Uterus (tissue), 4 donors: ENCODE measurements at places on chromosomes 1 and 21. TPM values are rescaled to one million over a fixed set of nuclear protein-coding genes. Genes with fewer than 3 reads are reported as not detected.

KCNJ9 gene
- not detected for total RNA-seq

DNA sequence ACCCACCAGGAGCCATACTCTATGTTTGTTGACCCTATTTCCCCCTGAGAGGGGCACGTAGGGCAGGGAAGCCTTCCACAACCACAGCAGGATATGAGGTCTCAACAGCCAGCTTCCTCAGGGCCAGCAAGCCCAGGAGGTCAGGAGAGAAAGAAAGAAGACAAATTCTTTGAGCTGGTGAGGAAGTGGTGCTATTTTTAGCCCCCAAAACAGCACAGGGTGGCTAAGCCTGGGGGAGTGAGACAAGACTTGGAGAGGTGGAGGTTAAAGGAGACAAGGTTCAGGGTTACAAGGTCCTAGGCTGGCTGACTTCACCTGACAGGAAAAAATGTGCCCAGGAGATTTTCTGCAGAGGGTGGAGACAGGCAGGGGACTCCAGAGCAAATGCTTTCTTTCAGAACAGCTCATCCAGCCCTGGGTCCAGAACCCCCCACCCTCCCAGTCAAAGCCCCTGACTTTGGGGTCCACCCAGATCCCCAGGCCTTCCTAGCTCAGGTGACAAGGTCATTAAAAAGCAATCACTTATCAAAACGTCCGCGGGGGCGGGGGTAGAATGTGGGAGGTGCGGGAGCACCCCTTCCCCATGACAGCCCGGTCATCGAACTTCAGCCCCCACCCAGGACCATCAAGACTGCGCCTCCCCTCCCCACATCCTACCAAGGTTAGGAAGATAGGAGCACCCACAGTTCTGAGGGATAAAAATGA, 1.3 kb downstream of the SV2A start:
- no peaks in the 10 kb centered on the region for H3K36me3 ChIP-seq
- peak overlapping the region; percentile 67 for H3K27ac ChIP-seq
- no peak for DNase-seq

- no peak overlapping the region for H3K4me3 ChIP-seq
- DNase-seq = no peak
- no peaks in the 10 kb centered on the region for H3K27me3 ChIP-seq
Measured at GRCh38 chr21:27108701-27109100, 141.8 kb upstream of the ADAMTS5 start.

NUF2 gene
- not detected for total RNA-seq

- H3K4me1 ChIP-seq = no peaks in the 10 kb centered on the region
- H3K36me3 ChIP-seq = no peaks in the 10 kb centered on the region
- H3K4me3 ChIP-seq = no peak overlapping the region
- H3K27me3 ChIP-seq = no peaks in the 10 kb centered on the region
Measured at GRCh38 chr1:54758678-54759348, 5.5 kb downstream of the PARS2 start.

DNA sequence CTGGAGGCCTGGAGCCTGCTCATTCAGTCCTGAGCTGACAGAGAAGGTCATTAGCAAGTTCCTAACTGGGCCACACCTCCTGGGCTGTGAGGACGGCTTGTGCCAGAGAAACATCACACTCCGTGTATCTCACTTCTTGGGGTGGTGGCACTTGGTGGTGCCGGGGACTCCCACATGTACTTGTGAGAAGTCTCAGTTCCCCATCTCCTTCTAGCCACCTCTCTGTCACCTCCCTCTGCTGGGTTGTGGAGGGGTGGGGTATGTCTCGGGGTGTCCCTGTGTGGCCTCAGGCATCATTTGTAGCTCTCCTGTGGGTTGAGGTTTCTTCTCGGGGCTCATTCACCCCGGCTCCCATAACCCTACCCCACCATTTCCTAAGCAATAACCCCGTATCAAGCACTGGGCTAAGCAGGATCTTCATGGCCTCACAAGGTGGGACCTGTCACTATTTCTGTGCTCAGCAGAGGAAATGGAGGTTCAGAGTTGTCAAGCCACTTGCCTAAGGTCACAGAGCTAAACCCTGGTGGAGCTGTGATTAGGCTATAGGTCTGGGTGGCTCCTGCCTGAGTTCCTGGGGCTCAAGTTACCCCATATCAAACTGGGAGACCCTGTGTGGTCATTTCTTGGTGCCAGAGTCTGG, 62.5 kb downstream of the UBIAD1 start:
- no peaks in the 10 kb centered on the region for H3K4me1 ChIP-seq
- H3K27me3 ChIP-seq = no peaks in the 10 kb centered on the region
- H3K27ac ChIP-seq = no peak overlapping the region
- H3K36me3 ChIP-seq = no peaks in the 10 kb centered on the region
- no peak overlapping the region for H3K4me3 ChIP-seq
- DNase-seq = no peak

OPTC gene
- not detected for total RNA-seq

EPHA8 gene
- 0.07 TPM for total RNA-seq

GRCh38 chr1:170664828-170665612, 1.1 kb downstream of the PRRX1 start:
- H3K36me3 ChIP-seq = no peaks in the 10 kb centered on the region
- peak overlapping the region; percentile 88 for H3K4me3 ChIP-seq
- DNase-seq = peak; percentile 48
- H3K27ac ChIP-seq = peak overlapping the region; percentile 99
- no peaks in the 10 kb centered on the region for H3K4me1 ChIP-seq

DNA sequence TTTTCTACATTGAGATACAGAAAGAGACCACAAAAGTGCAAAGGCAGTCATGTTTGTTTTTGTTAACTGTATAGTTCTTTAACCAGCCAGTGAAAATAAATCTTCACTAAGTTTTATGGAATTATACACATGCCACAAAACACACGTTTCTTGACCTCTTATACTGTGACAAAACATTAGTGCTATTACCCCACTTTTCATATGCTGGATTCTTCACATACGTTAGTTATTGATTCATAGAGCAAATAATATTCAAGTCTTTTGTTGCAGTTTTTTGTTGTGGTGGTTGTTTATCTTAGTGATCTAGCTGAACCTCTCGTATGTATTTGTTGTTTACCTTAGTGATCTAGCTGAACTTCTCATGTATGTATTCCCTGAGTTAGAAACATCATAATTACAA, 28.0 kb downstream of the LYPLAL1 start:
- no peaks in the 10 kb centered on the region for H3K4me1 ChIP-seq
- no peaks in the 10 kb centered on the region for H3K27me3 ChIP-seq
- no peaks in the 10 kb centered on the region for H3K36me3 ChIP-seq
- H3K4me3 ChIP-seq = no peak overlapping the region

- no peaks in the 10 kb centered on the region for H3K36me3 ChIP-seq
- no peaks in the 10 kb centered on the region for H3K27me3 ChIP-seq
- no peak for DNase-seq
- H3K27ac ChIP-seq = no peak overlapping the region
- no peaks in the 10 kb centered on the region for H3K4me1 ChIP-seq
Measured at GRCh38 chr1:16117369-16117768, 38.5 kb downstream of the EPHA2 start.

ZNF695 gene
- not detected for total RNA-seq

AMPD1 gene
- 1.3 TPM for total RNA-seq

CFHR1 gene
- 0.41 TPM for total RNA-seq

DNA sequence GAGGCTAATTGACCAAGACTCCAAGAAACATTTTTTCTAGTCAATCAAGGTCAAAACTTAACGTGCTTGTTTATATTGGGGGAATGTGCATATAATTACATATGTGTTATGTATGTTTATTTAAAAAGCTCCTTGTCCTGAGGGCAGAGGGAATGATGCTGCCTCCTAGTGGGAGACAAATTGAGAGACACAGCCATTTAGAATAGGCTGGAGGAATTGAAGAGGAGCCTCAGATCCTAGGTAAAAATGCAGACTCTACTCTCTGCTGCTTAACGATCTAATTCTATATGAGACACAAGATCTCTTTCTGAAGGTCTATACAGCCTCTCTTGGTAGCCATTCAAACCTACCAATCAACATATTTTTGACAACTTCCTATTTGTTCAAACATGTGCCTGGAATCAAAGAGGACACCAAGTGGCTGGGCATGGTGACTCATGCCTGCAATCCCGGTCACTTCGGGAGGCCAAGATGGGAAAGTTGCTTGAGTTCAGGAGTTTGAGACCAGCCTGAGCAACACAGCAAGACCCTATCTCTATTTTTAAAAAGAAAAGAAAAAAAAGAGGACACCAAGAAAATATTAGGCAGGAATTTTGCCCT, 136.6 kb upstream of the ZNF648 start:
- H3K27me3 ChIP-seq = no peaks in the 10 kb centered on the region
- DNase-seq = no peak
- H3K4me1 ChIP-seq = no peaks in the 10 kb centered on the region
- no peaks in the 10 kb centered on the region for H3K36me3 ChIP-seq
- no peak overlapping the region for H3K4me3 ChIP-seq

- H3K4me3 ChIP-seq = no peak overlapping the region
- no peak overlapping the region for H3K27ac ChIP-seq
- H3K36me3 ChIP-seq = no peaks in the 10 kb centered on the region
- DNase-seq = no peak
Measured at GRCh38 chr1:36888811-36889477, 145.4 kb downstream of the GRIK3 start.

DNA sequence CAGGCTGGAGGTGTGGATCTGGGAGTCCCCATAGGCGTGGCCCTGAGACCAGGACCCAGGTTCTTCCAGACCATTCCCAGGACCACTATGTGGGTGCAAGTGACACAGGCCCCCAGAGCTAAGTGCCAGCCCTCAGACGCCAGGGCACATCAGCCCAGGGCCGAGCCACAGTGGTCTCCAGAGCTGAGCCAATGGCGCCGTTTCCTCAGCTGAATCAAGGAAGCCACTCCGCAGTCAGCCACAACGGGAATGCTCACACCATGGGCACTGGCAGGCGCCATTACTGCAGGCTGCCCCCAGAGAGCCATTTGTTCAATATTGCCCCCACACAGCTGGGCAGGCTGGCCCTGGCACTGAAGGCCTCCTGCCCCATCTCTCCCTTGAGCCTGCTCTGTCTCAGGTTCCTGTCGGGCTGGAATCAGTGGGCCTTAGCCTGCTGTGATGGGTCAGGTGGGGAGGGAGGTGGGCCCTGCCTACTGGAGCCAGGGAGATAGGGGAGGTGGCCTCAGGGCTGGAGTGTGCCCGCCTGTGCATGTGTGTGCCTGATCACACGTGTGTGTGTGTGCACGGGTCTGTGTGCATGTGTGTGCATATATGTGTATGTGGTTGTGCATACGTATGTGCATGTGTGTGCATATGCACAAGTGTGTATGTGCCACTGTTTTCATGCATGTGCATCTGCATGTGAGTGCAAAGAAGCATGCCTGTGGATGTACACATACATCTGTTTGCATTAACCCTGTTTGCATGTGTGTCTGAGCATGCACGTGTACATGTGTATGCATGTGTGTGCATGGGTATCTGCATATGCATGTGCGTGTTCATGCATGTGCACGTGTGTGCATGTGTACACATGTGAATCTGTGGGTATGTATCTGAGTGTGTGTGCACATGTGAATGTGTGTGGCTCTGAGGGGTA, 6.1 kb downstream of the GJC2 start:
- no peaks in the 10 kb centered on the region for H3K27me3 ChIP-seq
- DNase-seq = no peak
- H3K36me3 ChIP-seq = no peaks in the 10 kb centered on the region
- H3K27ac ChIP-seq = no peak overlapping the region
- H3K4me1 ChIP-seq = peaks cover 10% of the 10 kb centered on the region
- no peak overlapping the region for H3K4me3 ChIP-seq

DNA sequence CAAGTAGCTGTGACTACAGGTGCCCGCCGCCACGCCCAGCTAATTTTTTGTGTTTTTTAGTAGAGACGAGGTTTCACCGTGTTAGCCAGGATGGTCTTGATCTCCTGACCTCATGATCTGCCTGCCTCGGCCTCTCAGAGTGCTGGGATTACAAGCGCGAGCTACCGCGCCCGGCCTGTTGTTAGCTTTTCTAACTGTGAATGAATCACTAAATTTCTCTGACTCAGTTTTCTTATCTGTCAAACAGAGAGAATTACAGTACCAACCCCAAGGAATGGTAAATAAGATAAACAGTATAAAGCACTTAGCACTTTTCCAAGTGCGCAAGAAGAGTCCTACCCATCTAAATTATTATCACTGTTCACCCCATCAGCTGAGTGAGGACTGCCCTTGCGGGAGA, 193.6 kb downstream of the VAV3 start:
- H3K4me3 ChIP-seq = no peak overlapping the region
- H3K36me3 ChIP-seq = no peaks in the 10 kb centered on the region
- H3K27ac ChIP-seq = no peak overlapping the region
- no peaks in the 10 kb centered on the region for H3K4me1 ChIP-seq

- H3K27ac ChIP-seq = no peak overlapping the region
- no peak overlapping the region for H3K4me3 ChIP-seq
- no peak for DNase-seq
- no peaks in the 10 kb centered on the region for H3K27me3 ChIP-seq
- no peaks in the 10 kb centered on the region for H3K36me3 ChIP-seq
Measured at GRCh38 chr1:160491017-160491416, 32.0 kb downstream of the SLAMF6 start.

GRCh38 chr1:175394739-175395138, 202.2 kb upstream of the KIAA0040 start:
- no peak overlapping the region for H3K4me3 ChIP-seq
- H3K27me3 ChIP-seq = no peaks in the 10 kb centered on the region
- H3K4me1 ChIP-seq = no peaks in the 10 kb centered on the region
- no peak for DNase-seq

GRCh38 chr1:221418346-221418745, 323.5 kb downstream of the DUSP10 start:
- H3K4me1 ChIP-seq = no peaks in the 10 kb centered on the region
- no peak overlapping the region for H3K27ac ChIP-seq
- H3K36me3 ChIP-seq = no peaks in the 10 kb centered on the region
- no peaks in the 10 kb centered on the region for H3K27me3 ChIP-seq
- DNase-seq = no peak

DNA sequence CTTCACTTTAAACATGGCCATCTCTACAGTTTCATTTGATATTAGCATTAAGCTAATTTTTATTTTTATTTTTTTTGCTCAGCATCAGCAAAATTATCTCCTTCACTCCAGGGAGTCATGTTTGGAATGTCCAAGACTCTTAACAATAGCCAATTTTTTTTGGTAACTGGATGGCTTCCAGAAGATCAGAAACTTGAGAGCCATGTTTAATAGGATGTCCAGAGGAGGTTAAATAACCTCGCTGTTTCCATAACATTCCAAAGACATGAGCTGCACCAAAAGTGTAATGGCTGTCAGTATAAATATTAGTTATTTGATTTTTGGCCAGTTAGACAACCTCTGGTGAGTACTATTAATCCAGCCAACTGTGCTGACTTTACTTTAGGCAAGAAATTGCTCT, 80.7 kb downstream of the DNTTIP2 start:
- H3K27me3 ChIP-seq = no peaks in the 10 kb centered on the region
- no peak overlapping the region for H3K4me3 ChIP-seq
- H3K36me3 ChIP-seq = no peaks in the 10 kb centered on the region
- no peak for DNase-seq
- no peaks in the 10 kb centered on the region for H3K4me1 ChIP-seq

POGK gene
- total RNA-seq = 21.2 TPM

- no peak overlapping the region for H3K4me3 ChIP-seq
- no peaks in the 10 kb centered on the region for H3K27me3 ChIP-seq
- H3K36me3 ChIP-seq = no peaks in the 10 kb centered on the region
- no peak for DNase-seq
- no peak overlapping the region for H3K27ac ChIP-seq
Measured at GRCh38 chr21:45072738-45073300, 1.6 kb upstream of the ADARB1 start.

FMO3 gene
- 30.9 TPM for total RNA-seq
